ENCODE measurements at places on chromosomes 2 and 18. TPM values are rescaled to one million over a fixed set of nuclear protein-coding genes. Genes with fewer than 3 reads are reported as not detected.

DUSP11 gene
- 45.5 TPM for total RNA-seq

DNA sequence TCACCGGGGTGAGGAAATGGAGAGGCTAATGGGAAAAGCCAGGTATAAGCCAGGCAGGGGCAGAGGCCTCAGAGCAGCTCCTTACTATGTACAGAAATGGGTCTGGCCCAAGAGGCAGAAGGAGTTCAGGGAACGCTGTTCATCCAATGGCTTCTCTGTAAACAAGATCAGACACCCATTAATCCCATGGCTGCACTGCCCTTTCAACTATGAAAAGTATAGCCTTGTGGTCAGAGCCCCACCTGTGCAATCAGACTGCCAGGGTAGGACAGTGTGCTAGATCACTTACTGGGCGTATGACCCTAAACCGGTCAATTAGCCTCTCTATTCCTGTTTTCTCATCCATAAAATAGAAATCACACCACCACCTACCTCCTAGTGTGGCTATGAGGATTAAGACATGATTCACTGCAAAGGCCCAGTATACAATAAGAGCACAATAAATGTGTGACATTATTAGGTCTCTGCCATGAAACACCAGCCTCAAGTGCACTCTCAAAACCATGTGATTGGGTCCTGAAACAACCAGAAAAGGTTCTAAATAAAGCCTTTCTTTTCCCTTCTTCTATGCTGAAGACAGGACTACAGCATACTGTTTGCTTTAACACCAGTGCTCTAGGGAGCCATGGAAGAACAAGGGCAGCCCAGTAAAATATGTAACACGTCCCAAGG lies 4.4 kb downstream of the ANKRD44 start:
- no peak for DNase-seq

- DNase-seq, result no peak
Observed at GRCh38 chr18:10351219-10351818, 103.1 kb upstream of the APCDD1 start.

C18orf54 gene
- 3.8 TPM for total RNA-seq

Data from CD4-positive, alpha-beta memory T cell (primary cell).